SJSA1 (cell line): ENCODE measurements at places on chromosomes 5 and 9. TPM values are rescaled to one million over a fixed set of nuclear protein-coding genes. Genes with fewer than 3 reads are reported as not detected.

The NLN gene
- 27.4 and 32.4 TPM in 2 replicates for total RNA-seq

The LVRN gene
- total RNA-seq = 0.74 TPM in 1 of 2 replicates, not detected in the other

- no peak for DNase-seq
These were observed 6.0 kb upstream of the ZNF354C start for GRCh38 chr5:179054036-179054785.

GRCh38 chr5:9452181-9452580 is 93.7 kb downstream of the SEMA5A start:
- DNase-seq = no peak

GRCh38 chr9:115141612-115142011 is 23.7 kb upstream of the TNC start:
- no peak for DNase-seq
